Cerebellar nuclear complex (tissue), 1 donor: ENCODE measurements at places on chromosomes 3 and 15.
A peak's percentile ranks its signal among the peaks of the same experiment; 100 is the strongest.

GRCh38 chr3:21750080-21750696, 822 bp downstream of the ZNF385D start:
- DNase-seq = no peak

GRCh38 chr15:70033529-70034140, 64.1 kb downstream of the TLE3 start:
- DNase-seq = no peak

GRCh38 chr3:52315977-52316764, at the start of gene DNAH1:
DNAH1 (plus strand) TSS chr3:52316319; CDS start chr3:52322443, 6,124 bp downstream.
- DNase-seq = no peak

DNA sequence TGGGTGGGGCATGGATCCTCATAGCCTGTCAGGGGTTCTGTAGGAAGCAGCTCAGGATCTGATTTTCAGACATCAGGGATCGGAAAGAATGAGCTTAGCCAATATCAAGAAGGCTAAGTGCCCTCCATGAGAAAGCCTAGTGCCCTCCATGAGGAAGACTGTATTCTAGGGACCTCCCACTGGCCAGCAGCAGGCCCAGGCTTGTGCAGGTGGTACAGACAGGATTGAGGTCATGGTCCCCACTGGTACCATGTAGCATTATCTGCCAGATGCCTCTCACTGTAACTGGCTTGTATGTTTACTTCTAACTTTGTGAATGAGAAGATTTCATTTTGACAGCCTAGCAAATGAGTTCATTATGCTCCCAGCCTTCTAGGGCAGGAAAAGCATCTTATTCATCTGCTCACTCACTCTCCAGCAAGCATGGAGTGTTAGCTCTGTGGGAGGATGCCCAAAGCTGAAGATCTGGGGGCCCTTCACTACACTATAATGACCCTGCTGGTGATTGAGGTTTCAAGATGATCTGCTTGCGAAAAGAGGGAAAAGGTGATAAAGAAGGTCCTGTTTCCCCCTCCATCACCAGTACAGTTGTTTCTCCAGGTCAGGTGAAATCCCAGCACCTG, 7.5 kb downstream of the EPHB1 start:
- no peak for DNase-seq

GRCh38 chr15:85142312-85142711, 160.7 kb downstream of the PDE8A start:
- no peak for DNase-seq

GRCh38 chr3:14230729-14231128, 52.1 kb downstream of the LSM3 start:
- DNase-seq = no peak

GRCh38 chr3:66485291-66485968, 15.4 kb downstream of the LRIG1 start:
- DNase-seq = no peak

- DNase-seq = no peak
Measured at GRCh38 chr3:142009029-142009428, 132.6 kb downstream of the ATP1B3 start.

DNA sequence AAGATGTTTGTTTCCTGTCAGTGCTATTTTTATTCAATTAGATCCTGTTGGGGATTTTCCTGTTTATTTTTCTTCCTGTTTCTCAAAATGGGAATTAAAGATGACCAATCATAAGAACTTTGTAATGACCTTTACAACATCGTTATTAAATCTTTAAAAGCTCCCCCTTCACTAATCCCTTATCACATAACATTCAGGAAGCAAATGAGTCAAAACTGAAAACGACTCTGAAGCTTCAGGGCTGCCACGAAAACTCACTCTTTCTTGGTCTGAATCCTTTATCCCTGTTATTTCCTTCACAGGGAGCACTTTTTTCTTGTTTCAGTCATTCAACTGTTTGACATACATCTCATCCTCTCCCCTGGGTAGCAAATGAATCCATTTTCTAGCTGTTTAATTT, 75.8 kb upstream of the MB21D2 start:
- DNase-seq = no peak

DNA sequence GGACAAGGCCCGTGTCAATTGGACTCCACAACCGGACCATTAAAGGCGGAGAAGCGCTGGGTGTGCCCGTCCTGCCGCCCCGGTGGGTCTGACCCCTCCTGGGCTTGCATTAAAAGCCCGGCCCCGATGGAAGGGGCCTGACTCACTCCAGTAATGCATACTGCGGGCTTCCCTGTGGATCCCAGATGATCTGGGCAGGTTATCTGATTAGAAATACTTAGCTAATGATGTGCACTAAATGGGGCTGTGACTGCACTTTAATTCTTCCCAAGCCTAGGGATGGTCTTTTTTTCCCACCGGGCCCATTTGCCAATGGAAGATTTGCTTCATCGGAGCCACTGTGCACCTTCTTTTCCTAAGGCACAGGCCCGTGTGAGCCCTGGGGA, 124.9 kb downstream of the TMEM266 start:
- DNase-seq = no peak

DNA sequence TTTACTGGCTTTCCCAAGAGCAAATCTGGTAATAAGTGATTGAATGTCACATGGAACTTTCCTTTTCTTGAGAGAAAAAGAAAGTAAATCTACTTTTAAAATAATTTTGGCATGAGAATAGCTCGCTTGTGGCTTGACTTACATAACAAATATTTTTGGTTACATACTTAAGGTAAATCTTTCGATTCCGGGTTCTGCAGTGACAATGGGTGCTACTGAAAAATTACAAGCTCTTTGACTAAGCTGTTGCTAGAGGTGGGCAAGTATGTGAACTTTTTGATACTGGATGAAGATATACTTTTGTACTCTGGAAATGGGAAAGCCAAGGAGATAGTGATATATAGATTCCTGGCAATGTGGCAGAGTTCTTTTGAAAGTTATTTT, 51.9 kb upstream of the OTOL1 start:
- DNase-seq = no peak

DNA sequence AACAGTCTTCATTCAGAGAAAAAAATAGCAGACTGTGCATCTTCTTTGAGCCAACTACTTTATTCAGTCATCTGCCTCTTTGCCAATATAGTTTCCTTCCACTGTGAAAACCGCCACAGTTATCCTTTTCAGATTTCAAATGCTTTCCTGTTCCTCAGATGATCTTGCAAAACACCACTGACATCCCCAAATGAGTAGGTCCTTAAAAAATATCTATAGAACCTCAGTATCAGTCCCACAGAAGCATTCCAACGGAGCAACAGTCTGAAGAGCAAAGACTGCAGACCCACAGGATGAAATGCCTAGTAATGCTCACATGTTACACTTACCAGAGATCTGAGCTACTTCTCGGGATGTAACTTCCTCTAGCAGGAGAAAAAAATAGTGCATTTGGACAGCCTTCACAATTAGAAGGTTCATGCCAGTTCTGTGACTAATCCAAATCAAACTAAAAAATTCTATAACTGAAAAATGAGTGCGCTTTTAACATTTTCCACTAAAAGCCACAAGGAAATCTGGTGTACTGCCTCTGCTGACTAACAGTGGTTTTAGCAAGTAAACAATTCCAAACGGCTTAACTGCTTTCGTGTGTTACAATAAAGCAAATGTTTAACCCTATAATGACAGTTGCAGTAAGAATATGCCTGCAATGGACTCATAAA, at the start of gene ANKRD28:
Gene ANKRD28, minus strand, starts transcription at position 338 of the 662 bp plus-strand sequence. CDS start 1,458 bp downstream, outside the sequence.
- DNase-seq = no peak

GRCh38 chr15:78838489-78838888, 27.2 kb upstream of the ADAMTS7 start:
- no peak for DNase-seq

DNA sequence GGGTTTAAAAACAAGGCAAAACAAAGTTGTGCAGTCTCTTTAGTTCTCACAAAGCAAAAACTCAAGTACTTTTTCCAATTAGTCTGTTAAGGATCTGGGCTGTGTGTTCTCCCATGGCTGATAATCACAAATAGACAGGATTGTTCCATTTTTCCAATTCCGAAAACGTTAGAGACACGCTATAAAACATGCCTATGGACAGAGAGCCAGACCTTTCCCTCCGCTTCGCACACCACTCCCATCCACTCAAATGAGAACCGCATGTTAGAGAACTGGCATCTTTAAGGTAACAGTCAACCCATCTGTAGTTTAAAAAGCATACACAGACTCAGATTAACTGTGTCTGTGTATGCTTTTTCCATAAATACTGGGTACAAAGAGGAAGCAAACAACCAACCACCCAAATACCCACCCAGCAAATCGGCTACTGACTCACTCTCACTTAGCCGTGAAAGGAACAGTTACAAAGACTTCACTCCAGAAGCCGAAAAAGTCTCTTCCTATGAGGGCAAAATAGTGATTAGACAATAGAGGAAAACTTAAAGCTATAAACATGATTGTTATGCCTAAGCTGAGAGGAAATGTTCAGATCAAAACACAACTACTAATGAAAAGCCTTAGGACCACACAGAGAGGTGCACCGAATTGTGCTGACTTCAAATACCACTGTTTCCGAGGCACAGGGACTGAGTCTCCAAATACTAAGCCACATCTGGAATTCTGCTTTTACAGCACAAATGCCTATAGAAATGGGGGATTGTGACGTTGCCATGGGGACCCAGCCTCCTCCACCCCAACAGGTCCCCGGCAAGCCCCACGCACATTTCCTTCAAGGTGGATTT, 36.1 kb downstream of the IL17RD start:
- DNase-seq = no peak

- DNase-seq = no peak
Measured at GRCh38 chr15:68638953-68639515, 60.2 kb downstream of the CORO2B start.

- DNase-seq = peak; percentile 35
Measured at GRCh38 chr15:55318588-55319494, at the start of the genes PIGB and PIGBOS1. PIGB (plus strand) TSS chr15:55319222; CDS start chr15:55319251, 29 bp downstream. PIGBOS1 (minus strand) TSS chr15:55319123; CDS start chr15:55317792, 1,331 bp downstream.

DNA sequence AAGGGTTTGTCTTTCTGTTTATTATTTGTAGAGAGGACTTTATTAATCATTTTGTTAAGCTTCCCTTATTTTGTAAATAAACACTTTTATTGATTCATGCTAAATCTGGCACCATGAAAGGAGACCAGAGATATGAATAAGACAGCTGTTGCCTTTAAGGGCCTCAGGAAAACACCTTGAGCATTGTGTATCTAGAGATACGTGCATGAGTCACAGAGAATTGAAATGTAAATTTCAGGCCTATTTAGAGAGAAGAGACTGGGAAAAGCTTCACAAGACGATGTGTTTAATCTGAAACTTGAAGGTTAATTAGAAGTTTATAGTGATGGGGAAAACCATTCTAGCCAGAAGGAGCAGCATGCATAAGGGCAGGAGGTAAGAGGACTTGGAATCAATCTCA, 28.6 kb upstream of the UTS2B start:
- no peak for DNase-seq

DNA sequence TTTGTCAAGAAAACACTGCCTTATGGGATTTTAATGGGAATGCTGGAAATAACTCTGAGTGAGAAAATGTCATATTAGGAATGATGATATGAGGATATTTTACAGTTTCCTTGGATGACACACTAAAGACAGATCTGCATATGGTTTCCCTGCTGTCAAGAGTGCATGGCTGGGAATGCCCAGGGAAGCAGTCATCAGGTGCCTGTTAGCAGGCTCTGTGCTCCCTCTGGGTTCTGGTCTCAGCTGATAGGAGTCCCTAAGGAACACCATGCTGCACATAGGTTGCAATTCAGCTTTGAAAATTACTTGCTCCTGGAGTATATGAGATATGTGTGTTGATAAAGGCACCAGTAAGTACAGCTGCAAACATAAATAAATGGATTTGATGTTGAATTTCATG, 1064.6 kb downstream of the TUSC7 start:
- DNase-seq = no peak

GRCh38 chr15:59255680-59256336, 49.2 kb downstream of the LDHAL6B start:
- DNase-seq = no peak

GRCh38 chr3:61669203-61669602, 107.8 kb downstream of the PTPRG start:
- no peak for DNase-seq

GRCh38 chr3:25184641-25185250, 243.3 kb upstream of the RARB start:
- no peak for DNase-seq

DNA sequence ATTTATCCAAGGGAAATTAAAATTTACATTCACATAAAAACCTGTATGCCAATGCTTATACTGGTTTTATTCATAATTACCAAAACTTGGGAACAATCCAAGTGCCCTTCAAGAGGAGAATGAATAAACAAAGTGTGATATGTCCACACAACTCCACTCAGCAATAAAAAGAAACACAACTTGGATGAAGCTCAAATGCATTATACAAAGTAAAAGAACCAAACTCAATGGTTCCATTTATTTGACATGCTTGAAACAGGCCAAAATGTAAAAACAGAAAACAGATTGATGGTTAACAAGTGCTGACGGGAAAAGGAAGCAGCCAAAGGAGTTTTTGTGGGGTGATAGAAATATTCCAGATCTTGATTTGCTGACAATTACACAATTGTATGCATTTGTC, 23.5 kb downstream of the OCA2 start:
- DNase-seq = no peak

DNA sequence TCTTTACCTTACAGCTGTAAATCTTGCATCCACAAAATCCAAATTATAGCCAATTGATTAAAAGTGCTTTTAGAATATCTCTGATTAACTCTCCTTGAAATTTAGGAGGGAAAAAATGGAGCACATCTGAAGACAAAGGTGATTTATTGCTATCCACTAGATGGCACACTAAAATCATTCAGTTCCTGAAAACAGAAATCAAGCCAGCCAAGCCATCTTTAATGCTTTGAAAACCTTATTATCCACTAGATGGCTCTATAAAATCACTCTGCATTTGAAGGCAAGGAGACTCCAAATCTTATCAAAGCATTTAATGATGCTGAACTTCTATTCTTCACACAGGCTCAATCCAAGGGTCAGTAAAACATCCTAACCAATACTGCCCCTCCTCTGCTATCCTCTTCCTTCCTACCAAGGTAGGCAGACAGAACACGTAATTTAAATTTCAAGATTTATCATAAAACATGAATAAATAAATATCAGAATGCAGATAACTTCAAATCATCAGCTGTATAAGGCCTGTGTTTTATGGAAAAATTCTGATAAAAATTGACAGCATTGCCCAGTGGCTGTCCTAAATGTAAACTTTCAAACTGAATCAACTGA, 48.4 kb downstream of the GOLIM4 start:
- DNase-seq = no peak

- DNase-seq = no peak
Measured at GRCh38 chr3:90026406-90026805, 919.0 kb downstream of the EPHA3 start.

- no peak for DNase-seq
Measured at GRCh38 chr15:86399041-86399954, 319.6 kb downstream of the AGBL1 start.

DNA sequence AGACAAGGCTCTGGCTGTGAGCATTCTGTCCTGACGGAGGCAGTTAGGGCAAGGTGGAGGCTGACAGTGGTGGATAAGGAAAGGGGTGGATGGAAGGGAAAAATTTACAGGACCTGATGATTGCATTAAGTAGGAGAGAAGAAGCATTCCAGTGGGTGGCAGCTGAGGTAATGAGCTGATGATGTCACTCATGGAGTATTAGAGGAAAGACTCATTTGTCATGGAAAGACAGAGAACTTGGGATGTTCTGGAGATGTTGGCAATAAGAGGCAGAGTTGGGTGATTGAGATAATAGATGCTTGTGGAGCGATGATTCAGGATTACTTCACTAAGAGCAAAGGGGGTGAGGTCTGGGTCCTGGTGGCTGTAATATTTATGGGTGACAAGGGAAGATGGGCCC, 63.6 kb upstream of the SCN5A start:
- no peak for DNase-seq
